ENCODE measurements at places on chromosomes 11 and 22. TPM values are rescaled to one million over a fixed set of nuclear protein-coding genes. Genes with fewer than 3 reads are reported as not detected.

The LRRC75B gene
- 1.4 TPM for total RNA-seq

The PHLDB1 gene
- 1.9 TPM for total RNA-seq

The OR9I1 gene
- total RNA-seq: not detected

The PLAAT4 gene
- 21.8 TPM for total RNA-seq

The CNGA4 gene
- not detected for total RNA-seq

The OTOG gene
- not detected for total RNA-seq

The ASPHD2 gene
- total RNA-seq: 14.2 TPM

The LSP1 gene
- 230 TPM for total RNA-seq

The FAM227A gene
- 0.92 TPM for total RNA-seq

The SERPING1 gene
- total RNA-seq: not detected

The B4GAT1 gene
- 11.1 TPM for total RNA-seq

The PANX3 gene
- not detected for total RNA-seq

The CD248 gene
- total RNA-seq: 3.1 TPM

The P2RX6 gene
- 0.24 TPM for total RNA-seq

The CDON gene
- total RNA-seq: 1.7 TPM

The STK33 gene
- total RNA-seq: 3.4 TPM

The CELF1 gene
- 168 TPM for total RNA-seq

The GUCY1A2 gene
- total RNA-seq: not detected

The SCGB2A2 gene
- total RNA-seq: not detected

The MRPL11 gene
- total RNA-seq: 148 TPM

The CD3E gene
- 541 TPM for total RNA-seq

The TRMU gene
- total RNA-seq: 69.5 TPM

The OR8G5 gene
- total RNA-seq: not detected

The PTPRCAP gene
- 145 TPM for total RNA-seq

The VPREB3 gene
- not detected for total RNA-seq

The SPATA19 gene
- not detected for total RNA-seq

The UBQLN3 gene
- total RNA-seq: not detected
